ENCODE measurements at places on chromosomes 11 and 22. TPM values are rescaled to one million over a fixed set of nuclear protein-coding genes. Genes with fewer than 3 reads are reported as not detected.

DNA sequence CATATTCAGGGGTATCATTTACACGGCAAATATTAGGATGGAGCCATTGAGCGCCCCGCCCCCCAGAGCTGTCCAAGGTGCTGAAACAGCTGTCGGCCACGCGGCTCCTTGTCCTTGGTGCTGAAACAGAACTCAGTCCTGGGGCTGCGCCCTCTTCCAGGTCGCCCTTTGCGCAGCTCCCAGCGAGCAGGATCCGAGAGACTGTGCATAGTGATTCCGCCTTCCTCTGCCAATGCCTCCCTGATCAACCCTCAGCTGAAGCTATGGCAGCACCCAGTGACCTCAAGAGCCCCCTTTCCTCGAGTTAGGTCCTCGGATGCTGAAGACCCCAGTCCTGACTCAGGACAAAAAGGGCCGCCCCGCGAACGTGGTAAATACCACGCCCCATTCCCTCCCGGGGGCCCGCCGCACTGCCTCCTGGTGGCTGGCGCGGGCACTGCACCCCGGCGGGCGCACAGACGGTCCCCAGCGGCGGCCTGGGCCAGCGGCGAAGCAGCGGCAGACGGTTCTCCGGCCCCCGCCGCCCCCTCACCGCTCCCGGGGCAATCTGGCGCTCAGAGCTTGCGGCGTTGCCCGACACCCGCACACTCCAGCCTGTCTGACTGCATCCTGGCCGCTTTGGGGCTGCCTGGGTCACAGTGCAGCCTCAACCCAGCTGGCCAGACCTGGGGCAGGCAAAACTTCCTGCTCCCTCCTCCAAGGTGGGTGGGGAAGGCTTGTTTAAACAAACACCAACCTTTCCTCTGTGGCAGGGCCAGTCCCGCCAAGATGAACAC, 13.4 kb downstream of the SYT7 start:
- peak; percentile 78 for DNase-seq
- peaks cover 7% of the 10 kb centered on the region for H3K4me1 ChIP-seq
- peak overlapping the region; percentile 13 for H3K4me3 ChIP-seq
- peaks cover 53% of the 10 kb centered on the region for H3K27me3 ChIP-seq

DNA sequence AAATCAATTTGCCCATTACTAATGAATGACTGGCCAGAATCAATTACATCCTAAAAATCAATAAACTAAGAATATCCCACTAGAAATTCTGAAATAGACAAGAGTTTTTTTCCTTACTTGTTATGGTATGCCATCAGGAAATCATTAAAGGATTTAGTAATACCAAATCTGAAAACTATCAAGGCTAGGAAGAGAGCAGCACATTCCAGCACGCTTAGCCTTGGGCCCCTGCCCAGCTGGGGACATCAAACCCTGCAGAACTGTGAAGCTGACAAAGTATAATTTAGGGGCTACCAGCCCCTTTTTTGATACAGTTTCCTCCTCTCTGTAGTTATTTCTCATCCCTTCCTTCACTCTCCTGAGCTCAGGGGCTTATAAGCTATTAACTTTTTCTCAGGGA, 247.8 kb upstream of the ZC3H12C start:
- no peaks in the 10 kb centered on the region for H3K36me3 ChIP-seq
- no peak for DNase-seq
- H3K4me1 ChIP-seq: no peaks in the 10 kb centered on the region
- H3K27ac ChIP-seq: no peak overlapping the region
- H3K4me3 ChIP-seq: no peak overlapping the region

DNA sequence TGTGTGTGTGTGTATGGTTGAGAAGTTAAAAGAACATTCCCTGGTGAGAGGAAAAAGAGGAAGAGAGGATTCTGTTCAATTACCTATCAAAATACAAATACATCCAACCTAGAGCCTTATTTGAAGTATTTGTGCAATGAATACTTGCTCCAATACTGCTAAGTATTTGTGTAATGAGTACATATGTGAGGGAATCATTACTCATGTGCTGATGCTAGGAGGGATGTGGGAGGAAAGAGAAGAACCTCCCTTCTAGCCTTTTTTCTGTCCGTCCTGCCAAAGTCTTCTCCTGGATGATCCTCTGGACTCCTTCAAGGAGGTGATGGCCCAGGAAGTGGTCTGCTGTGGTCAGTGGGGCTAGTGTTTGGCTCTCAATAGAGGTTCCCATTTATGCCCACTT, 36.0 kb upstream of the ACCSL start:
- DNase-seq: no peak
- H3K4me3 ChIP-seq: no peak overlapping the region
- H3K27me3 ChIP-seq: peaks cover 43% of the 10 kb centered on the region
- no peaks in the 10 kb centered on the region for H3K4me1 ChIP-seq
- no peaks in the 10 kb centered on the region for H3K36me3 ChIP-seq

- H3K27me3 ChIP-seq: peaks cover 45% of the 10 kb centered on the region
- DNase-seq: no peak
- no peaks in the 10 kb centered on the region for H3K4me1 ChIP-seq
- no peak overlapping the region for H3K4me3 ChIP-seq
- no peaks in the 10 kb centered on the region for H3K36me3 ChIP-seq
These were observed 54.7 kb upstream of the ALX4 start for GRCh38 chr11:44364596-44364995.

DNA sequence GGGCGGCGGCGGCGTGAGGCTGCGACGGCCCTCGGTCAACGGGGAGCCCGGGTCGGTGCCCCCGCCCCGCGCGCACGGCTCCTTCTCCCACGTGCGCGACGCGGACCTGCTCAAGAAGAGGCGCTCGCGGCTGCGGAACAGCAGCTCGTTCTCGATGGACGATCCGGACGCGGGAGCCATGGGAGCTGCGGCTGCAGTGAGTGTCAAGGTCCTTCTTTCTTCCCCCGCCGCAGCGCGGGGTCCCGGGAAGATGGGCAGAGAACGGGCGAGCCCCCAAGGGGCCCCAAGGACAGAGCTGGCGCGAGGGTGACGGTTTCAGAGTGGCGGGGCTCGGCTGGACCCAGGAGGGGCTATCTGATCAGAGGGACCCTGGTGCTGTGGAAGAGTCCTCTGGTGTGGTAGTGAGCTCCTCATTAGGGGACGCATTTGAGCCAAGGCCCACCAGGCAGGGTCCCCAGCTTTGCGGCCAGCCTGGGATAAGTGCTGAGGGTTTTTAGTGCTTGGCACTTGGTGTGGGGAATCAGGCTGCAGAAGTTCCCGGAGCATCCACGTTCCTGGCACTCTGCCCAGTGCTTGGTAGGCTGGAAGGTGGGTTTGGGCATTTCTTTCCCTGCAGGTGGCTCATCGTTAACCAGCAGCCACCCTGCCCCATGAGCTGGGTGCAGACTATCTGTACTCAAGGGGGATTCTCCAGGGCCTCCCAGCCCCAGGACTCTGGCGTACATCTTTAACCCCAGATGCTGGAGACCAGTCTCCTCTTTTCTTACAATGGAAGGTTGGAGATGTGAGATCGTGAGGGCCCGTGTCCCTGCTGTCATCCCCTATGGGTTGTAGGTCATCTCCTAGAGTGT, 9.8 kb downstream of the EHBP1L1 start:
- H3K27ac ChIP-seq: no peak overlapping the region
- DNase-seq: no peak
- no peaks in the 10 kb centered on the region for H3K27me3 ChIP-seq
- H3K4me3 ChIP-seq: no peak overlapping the region
- H3K4me1 ChIP-seq: no peaks in the 10 kb centered on the region

DNA sequence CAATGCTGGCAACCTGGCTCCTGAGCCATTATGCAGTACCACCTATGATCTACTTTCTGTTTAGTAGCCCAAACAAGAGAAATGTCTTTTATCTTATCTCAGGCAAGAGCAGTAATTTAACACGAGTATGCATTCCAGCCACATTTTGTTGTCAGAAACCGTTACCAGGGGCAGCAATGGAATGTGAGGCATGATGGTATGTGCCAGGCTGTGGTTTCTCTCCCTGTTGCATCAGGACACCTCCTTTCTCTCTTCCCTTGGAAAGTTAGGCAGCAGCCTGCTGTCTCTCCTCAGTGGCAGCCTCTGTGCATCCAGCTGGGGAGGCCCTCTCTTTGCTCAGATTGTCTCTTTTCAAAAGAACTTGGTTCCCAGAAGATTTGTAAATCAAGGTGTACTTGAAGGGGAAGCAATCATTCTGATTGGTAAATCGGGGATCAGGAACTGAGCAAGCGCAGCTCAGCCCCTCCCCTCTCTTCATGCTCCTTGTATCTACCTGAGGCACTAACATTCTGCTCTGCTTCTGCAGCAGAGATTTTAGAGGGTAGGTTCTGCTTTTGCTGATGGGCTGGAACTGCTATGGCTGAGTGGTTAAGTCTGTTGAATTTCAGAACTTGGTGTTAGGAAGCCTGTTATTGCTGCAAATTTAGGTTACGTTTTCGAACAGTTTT, 229.2 kb downstream of the ADAMTS15 start:
- H3K27ac ChIP-seq: no peak overlapping the region
- H3K4me1 ChIP-seq: peaks cover 15% of the 10 kb centered on the region
- no peak overlapping the region for H3K4me3 ChIP-seq
- H3K27me3 ChIP-seq: no peaks in the 10 kb centered on the region
- peak; percentile 70 for DNase-seq
- no peaks in the 10 kb centered on the region for H3K36me3 ChIP-seq

- H3K27ac ChIP-seq: no peak overlapping the region
- no peak overlapping the region for H3K4me3 ChIP-seq
- no peak for DNase-seq
- peaks cover 26% of the 10 kb centered on the region for H3K27me3 ChIP-seq
- no peaks in the 10 kb centered on the region for H3K4me1 ChIP-seq
These were observed 196.4 kb downstream of the IGLL1 start for GRCh38 chr22:23383491-23384361.

DNA sequence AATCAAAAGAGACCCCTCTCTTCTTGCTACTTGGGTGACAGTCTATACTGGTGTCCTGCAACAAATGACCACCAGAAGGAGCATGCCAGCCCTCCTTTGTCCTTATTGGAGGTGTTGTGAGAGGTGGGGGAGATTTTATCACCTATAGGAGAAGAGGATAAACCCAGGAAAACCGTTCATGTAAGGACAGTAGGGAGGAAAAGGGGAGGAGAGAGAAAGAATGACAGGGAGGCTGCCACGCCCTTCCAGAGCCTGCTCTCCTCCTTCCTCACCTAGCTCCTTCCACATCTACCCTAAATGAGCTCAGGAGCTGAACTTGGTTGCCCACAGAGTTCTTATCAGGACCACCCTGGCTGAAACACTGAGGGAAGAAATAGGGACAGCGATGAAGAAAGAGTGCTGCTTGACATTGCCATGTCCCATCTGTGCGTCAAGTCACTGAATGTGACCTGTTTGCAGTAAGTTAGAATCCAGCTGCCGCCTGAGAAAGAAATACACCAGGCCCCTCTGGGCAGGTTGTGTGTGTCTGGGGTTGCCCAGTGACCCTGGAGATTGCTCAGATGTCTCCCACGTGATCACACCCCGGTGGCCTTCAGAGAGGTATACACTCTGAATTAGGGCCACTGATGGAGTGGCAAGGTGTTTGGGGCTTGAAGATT, 40.4 kb upstream of the ETS1 start:
- DNase-seq: no peak
- peaks cover 23% of the 10 kb centered on the region for H3K4me1 ChIP-seq
- H3K4me3 ChIP-seq: no peak overlapping the region
- H3K27ac ChIP-seq: no peak overlapping the region
- no peaks in the 10 kb centered on the region for H3K36me3 ChIP-seq
- H3K27me3 ChIP-seq: no peaks in the 10 kb centered on the region

- DNase-seq: no peak
- no peaks in the 10 kb centered on the region for H3K36me3 ChIP-seq
- no peak overlapping the region for H3K27ac ChIP-seq
- H3K4me3 ChIP-seq: no peak overlapping the region
These were observed 31.1 kb downstream of the MRGPRX4 start for GRCh38 chr11:18203723-18204122.

DNA sequence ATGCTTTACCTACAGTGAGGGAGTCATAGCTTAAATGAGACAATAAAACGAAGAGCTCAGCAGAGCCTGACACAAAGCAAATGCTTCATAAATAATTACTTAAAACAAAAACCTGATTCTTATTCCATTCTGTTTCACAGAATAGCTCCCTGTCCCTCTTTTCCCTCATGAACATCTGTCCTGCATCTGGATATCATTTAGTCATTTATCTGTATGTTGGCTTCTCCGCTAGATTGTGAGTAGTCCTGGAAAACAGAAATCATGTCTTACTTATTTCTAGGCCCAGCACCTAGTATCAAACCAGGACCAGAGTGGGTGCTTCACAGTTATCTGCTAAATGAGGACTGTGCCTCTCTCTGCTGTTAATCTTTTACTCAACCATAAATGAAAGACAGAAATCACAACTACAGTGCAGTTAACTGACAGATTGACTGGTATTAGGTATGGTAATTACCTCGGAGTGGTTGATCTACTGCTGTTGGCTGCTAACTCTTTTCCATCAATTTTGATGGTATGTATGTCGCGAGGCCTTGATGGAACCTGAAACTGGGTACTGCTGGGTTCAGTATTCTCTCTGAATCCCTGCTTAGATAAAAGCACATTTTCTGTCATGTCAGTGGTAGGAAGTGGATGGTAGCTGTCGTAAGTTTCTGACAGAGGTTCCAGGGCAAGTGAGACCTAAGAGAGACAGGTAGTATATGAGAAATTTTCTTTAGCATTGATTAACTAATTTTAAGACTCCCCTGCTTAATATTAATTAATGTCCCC, 31.5 kb downstream of the C2CD3 start:
- H3K27ac ChIP-seq: peak overlapping the region; percentile 91
- peaks cover 17% of the 10 kb centered on the region for H3K36me3 ChIP-seq
- DNase-seq: no peak

The RBM14 gene
- total RNA-seq: 112 TPM

- DNase-seq: no peak
- H3K27me3 ChIP-seq: peaks cover 91% of the 10 kb centered on the region
- no peak overlapping the region for H3K27ac ChIP-seq
- no peaks in the 10 kb centered on the region for H3K36me3 ChIP-seq
- H3K4me1 ChIP-seq: no peaks in the 10 kb centered on the region
These were observed 10.2 kb downstream of the C11orf96 start for GRCh38 chr11:43952401-43953342.

DNA sequence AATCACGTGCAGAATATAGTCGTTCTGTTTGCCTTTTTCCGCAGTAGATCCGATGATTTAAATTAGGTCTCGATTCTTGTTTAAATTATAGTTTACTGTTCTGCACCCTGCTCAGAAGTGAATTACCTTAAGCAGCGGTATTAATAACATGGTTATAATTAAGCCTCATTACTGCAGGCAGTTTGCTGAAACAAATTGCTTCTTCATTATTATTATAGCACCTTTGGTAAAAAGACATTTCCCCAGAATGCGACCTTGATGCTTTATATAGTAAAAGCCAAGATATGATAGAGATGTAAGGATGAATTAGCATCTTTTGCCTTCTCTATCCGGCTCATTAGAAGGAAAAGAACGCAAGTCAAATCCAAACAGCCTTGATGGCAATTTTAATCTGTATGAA, 625.2 kb upstream of the CADM1 start:
- H3K27me3 ChIP-seq: peaks cover 75% of the 10 kb centered on the region
- H3K36me3 ChIP-seq: no peaks in the 10 kb centered on the region
- DNase-seq: no peak
- no peak overlapping the region for H3K4me3 ChIP-seq
- no peaks in the 10 kb centered on the region for H3K4me1 ChIP-seq

GRCh38 chr11:130449996-130450769, 1.7 kb downstream of the ADAMTS15 start:
- H3K27ac ChIP-seq: peak overlapping the region; percentile 48
- no peaks in the 10 kb centered on the region for H3K36me3 ChIP-seq
- no peak for DNase-seq
- peaks cover 34% of the 10 kb centered on the region for H3K4me1 ChIP-seq
- peak overlapping the region; percentile 74 for H3K4me3 ChIP-seq

GRCh38 chr11:123482218-123482617, 52.1 kb downstream of the GRAMD1B start:
- H3K27ac ChIP-seq: no peak overlapping the region
- no peak overlapping the region for H3K4me3 ChIP-seq
- peaks cover 12% of the 10 kb centered on the region for H3K4me1 ChIP-seq
- no peak for DNase-seq
- H3K27me3 ChIP-seq: no peaks in the 10 kb centered on the region

The ANKK1 gene
- not detected for total RNA-seq

The SCUBE1 gene
- total RNA-seq: not detected

The MUC6 gene
- total RNA-seq: 0.07 TPM
